ENCODE measurements at places on chromosomes 2 and 18.
A peak's percentile ranks its signal among the peaks of the same experiment; 100 is the strongest.

GRCh38 chr2:109558076-109558882 is 55.5 kb downstream of the SEPTIN10 start:
- no peak for DNase-seq

DNA sequence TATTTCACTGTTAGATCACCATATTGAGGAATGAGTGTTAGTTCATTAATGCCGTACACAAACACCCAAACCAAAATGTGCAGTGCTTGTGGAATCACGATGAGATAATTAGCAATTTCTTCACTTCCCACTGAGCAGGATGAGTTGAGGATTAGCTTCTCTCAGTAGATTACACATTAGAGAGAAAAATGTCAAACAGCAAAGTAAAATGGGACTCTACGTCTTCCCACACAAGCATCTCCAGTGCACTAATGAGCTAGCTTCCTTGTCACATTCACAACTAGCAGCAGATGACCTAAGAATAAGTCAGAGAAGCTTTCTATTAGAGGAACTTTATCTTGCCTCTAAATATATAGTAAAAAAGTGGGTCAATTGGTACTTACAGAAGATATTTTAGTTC is 926.9 kb downstream of the TSN start:
- DNase-seq: no peak

DNA sequence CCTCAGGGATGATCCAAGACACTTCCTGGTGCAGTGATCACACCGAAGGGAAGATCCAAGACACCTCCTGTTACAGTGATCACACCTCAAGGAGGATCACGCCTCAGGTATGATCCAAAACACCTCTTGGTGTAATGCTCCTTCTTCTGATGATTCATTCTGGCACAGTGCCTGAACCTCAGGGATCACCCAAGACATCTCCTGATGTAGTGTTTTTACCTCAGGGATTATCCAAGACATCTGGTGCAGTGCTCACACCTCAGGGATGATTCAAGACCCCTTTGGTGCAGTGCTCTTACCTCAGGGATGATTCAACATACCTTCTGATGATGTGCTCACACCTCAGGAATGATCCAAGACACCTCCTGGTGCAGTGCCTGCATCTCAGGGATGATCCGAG is 124.4 kb downstream of the ASB1 start:
- DNase-seq: no peak

DNA sequence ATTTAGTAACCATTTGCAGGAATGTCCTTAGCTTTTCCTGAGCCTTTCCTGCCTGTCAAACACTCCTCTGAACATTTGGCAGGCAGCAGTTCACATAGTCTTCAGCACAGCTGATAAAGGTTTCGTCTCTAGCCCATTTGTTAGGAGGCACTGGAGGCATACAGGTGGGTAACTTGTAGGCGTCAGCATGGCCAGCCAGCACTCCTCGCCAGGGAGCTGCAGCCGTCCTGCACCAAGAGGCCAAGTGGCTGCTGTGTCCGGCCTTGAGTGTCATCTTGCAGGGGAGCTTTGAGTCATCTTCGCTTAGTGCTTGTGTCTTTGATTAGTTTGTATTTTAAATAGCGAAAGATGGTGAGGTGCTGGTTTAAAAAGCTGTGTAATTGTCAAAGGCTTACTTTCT is 120.3 kb upstream of the NFATC1 start:
- DNase-seq: no peak

- DNase-seq: no peak
Observed at GRCh38 chr2:39313575-39313974, 69.8 kb upstream of the CDKL4 start.

DNA sequence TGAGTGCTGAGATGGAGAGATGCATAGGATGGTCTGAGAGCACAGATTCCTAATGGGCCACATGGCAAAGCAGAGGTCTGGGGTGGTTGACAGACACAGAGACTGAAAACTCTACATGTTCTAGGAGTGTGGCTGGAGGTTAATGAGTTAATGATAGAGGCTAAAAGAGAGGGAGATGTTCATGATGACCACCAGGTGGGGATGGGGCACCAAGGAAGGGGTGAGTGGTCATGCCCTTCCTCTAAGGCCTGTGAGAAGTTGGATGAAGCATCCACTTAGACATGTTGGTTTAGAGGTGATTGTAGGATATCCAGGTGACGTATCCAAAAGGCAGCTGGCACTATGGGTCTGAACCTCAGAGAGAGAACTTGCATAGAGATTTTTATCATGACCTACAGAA is 102.1 kb downstream of the LRP2 start:
- no peak for DNase-seq

DNA sequence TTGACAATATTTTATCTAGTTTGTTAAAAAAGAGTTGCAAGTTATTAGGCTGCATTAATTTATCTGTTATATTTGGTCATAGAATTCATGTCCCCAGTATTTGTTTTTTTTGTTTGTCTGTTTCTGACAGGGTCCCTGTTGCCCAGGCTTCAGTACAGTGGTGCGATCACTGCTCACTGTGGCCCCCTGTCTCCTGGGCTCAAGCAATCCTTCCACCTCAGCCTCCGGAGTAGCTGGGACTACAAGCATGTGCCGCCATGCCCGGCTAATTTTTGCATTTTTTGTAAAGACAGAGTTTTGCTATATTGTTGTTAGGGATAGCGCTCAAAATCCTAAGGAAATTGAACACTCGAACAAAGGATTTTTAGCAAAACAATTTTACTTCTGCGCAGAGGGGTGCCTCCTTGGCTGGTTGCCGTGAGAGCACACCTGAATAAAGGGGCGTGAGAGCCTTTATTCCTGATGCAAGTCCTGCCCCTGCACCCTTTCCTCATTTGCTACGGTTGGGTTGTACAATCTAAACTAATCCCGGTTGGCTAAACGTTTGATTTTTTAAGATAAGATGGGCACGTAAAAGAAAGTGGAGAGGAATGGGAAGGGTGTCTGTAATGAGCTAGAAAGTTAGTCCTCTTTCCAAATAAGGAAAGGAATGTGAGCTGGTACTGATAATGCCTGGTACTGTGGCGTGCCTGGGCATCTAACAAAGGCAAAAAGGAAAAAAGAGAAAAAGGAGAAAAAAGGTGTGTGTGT is 65.5 kb downstream of the COMMD1 start:
- no peak for DNase-seq

DNA sequence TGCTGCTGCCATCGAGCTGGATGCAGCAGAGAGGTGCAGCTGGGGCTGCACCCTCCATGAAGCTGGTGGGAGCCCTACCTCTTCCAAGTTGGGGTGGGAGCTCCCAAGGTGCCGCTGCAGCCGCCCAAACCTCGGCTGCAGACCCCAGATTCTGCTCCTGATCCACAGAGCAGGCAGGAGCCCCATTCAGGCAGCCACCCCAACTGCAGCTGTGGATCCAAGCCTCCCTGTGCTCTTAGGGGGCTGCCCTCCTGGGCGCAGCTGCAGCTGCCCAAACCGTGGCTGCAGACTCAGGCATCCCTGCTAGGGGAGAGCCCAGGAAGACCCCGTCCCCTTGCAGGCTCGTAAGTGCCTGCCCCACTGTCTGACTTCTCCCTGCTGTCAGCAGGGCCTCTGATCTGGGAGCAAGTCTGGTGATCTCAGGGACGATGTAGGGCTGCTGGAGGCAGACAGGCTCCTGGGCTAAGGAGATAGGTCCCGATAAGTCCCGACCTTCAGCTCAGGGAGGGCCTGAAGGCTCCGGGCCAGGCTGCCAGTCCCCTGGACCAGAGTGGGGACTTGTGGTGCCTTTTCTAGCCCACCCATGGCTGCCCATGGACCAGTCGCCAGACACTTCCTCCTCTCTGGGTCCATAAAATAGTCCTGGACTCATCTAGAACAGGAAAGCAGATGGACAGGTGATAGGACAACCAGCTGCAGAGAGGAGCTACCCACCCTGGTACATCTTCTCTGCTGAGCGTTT is 767.1 kb upstream of the CDH7 start:
- DNase-seq: no peak

GRCh38 chr2:65045651-65046050 is 10.6 kb upstream of the CEP68 start:
- DNase-seq: no peak

DNA sequence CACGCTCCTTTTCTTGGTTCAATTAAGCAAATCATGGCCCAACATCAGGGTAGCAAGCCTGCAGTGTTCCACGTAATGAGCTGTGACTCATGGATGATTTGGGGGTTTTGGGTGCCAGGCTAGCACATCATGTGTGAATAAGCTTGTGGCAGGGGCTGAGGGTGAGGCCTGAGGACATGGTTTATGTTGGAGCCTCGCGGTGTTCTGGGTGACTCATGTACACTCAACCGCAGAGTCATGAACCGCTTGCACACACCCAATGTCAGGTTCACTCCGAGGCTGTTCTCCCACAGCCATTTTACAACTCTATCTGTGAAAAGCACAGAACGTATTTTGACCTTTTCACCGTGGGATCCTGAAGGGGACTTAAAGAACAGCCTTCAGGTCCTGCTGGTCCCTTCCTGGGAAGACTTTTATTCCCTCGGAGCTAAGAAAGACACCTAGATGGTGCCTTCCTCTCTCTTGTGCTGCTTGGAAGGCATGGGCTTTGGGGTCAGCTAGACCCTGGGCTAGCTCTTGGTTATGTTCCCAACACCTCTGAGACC is 139.9 kb upstream of the ZEB2 start:
- DNase-seq: peak; percentile 46

DNA sequence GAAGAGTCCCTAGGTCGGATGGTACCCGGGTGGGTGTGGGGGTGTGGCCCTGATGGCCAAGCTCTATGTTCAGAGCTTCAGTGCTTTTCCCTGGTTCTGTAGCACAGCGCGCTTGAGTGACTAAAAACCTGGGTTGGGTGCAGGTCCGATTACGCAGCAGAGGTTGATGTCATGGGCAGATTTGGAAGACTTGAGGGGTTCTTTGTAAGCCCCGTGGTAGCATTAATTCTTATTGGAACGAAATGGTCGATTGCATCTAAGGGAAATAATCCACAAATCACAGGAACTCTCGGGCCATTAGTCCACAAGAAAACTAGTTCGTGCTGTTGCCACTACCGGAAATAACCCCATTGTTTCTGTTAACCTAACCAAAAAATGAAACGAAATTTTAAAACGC is 9.0 kb downstream of the HOXD8 start:
- no peak for DNase-seq

GRCh38 chr2:206069417-206069816 is 16.6 kb downstream of the INO80D start:
- DNase-seq: no peak

DNA sequence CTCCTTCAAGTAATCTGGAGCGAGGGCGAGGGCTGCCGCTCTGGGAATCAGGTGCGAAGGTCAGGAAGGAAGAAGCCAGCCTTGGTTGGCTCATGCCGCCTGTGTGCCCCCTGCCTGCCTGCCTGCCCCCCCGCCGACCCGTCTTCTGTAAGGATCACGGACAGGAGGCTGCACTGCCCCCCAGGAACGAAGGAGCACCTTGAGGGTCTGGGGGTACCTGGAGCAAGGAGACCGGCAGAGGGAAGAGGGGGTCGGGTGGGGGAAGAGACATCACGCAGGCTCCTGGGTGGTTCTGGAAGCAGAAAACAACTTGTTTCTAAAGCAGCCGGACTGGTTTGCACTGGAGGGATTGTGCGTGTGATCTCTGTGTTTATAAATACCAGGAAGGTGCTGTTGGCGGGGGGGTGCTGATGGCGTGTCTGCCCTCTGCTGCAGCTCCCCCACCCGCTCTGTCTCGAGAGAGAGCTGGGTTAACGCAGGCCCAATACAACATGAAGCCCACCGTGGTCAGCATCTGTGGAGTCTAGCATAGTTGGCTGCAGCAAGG is 1.7 kb downstream of the FOSL2 start:
- DNase-seq: no peak

DNA sequence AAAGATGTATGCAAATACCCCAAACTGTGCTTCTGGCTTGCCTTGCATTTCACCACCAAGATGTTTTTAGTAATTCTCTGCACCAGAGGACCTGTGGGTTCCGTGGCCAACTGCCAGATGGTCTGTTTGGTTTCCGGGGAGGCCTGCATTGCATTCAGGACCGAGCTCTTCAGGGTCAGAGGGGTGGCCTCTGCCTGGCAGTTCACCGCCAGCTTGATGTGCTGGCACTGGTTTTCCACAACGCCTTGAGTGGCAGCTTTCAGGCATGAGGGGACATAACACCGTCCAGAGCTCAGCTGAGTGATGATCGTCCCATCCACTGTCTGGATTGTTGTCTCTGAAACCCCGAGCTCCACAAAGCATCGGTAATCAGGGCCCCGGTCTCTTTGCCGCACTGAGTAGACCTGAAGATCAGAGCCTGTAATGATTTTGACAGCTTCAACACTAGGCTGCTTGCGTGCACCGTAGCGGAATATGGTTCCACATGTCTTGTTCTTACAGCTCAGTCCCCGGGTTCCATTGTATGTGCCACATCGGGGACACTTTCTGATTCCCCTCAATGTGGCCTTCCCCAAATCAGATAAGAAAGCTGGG is 9.4 kb downstream of the C2orf42 start:
- DNase-seq: no peak

GRCh38 chr18:40017021-40017420 is 1938.0 kb upstream of the PIK3C3 start:
- DNase-seq: no peak

GRCh38 chr2:45506756-45507155 is 104.3 kb downstream of the SRBD1 start:
- no peak for DNase-seq

GRCh38 chr2:85753525-85754312 is at the start of gene ATOH8:
Gene ATOH8, plus strand, starts transcription at chr2:85753991. Its CDS starts 199 bp downstream, at chr2:85754190.
- DNase-seq: no peak

- DNase-seq: no peak
Observed at GRCh38 chr18:79944126-79944731, 7.2 kb downstream of the SLC66A2 start.

GRCh38 chr18:48030616-48031480 is 100.4 kb upstream of the SMAD2 start:
- DNase-seq: no peak

- DNase-seq: no peak
Observed at GRCh38 chr18:76374330-76375281, 120.4 kb downstream of the ZNF516 start.

DNA sequence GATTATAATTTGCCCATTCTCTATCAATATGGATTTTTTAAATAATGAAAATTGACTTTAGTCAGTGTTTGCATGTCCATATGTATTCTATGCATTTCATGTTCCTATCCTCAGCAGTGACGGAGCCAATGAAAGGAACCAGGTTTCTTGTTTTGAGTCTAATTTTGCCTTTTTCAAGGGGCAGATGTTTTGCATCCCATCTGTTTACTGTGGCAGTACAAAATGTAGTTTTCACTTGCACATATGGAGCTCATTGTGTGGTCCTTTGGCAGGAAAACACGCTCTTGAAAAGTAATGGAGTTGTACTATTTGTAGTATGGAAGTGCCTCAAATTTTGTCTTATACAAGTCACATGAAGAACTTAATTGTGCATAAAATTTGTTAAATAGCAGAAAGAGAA is 127.8 kb downstream of the AGPS start:
- DNase-seq: no peak

DNA sequence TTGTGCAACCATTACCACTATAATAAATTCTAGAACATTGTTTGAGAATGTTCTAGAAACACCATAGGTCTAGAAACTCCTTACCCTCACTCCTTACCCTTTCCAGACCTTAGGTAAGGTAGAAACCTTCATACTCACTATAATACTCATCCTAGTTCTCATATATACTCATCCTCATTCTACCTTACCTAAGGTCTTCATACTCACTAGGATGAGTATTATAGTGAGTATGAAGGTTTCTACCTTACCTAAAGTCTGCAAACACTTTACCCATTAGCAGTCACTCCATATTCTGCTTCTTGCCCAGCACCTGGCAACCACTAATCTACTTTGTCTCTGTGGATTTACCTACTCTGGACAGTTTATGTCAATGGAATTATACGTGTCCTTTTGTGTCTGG is 75.0 kb downstream of the TMEM185B start:
- DNase-seq: no peak
